ENCODE measurements at places on chromosomes 5 and 9.

DNA sequence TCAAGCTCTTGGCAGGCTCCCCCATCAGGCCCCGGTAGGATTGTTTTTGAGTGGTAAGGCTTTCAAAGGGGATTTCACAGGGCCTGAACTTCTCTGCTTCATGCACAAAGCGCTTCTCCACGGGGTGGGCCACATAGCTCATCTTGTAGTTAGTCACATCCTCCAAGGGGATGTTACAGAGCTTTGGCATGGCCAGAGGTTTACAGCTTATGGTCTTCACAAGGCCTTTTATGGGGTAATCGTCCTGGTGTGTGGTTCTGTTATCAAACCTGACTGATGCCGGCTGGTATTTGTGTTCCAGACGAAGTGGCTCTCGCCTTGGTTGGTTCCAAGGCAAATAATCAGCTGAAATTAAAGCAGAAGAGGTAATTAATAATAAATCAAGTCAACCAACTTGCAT lies 104.3 kb downstream of the SAXO1 start:
- no peak for DNase-seq

- no peak for DNase-seq
Observed at GRCh38 chr5:139575751-139576150, 14.6 kb downstream of the UBE2D2 start.

- DNase-seq = no peak
Observed at GRCh38 chr9:134347996-134348395, 21.7 kb downstream of the RXRA start.

GRCh38 chr9:136399176-136400037 lies 563 bp downstream of the SNAPC4 start:
- no peak for DNase-seq

DNA sequence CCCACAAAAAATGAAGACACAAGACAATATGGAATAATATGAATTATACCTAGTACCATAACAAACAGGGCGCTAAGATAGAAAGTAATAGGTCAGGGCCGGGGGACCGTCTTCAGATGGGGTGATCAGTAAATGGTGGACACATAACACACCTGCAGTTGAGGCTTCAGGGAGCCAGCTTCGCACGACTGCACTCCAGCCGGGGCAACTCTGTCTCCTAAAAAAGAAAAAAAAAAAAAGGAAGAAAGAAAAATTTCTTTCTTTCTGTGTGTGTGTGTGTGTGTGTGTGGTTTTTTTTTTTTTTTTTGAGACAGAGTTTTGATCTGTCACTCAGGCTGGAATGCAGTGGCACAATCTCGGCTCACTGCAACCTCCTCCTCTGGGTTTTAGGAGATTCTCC lies 75.0 kb upstream of the HSPA9 start:
- no peak for DNase-seq

GRCh38 chr9:132768932-132769905 lies 99.0 kb downstream of the GTF3C4 start:
- no peak for DNase-seq

- no peak for DNase-seq
Observed at GRCh38 chr5:90071066-90071465, 338.5 kb downstream of the CETN3 start.

- DNase-seq = no peak
Observed at GRCh38 chr9:99731950-99732349, 89.7 kb upstream of the NR4A3 start.

DNA sequence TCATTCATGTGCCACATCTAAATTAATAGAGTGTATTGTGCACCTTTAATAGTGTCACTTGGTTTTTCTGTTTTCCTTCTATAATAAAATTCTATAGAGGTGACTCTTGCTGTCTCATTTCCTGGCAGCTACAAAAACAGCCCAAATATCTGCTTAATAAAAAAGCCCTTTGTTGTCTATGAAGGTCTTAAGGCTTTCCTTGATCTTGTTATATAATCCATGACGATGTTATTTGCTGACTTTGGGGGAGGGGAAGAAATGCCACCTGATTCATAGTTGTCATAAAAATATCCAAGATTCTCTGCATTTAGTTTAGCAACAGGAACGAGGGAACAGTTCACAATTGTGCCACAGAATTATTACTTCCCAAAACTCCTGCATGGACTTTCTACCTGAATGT lies 31.3 kb downstream of the CPEB4 start:
- peak; percentile 46 for DNase-seq

Measured in Panc1 (cell line).